ENCODE measurements at places on chromosomes 16 and 17.

DNA sequence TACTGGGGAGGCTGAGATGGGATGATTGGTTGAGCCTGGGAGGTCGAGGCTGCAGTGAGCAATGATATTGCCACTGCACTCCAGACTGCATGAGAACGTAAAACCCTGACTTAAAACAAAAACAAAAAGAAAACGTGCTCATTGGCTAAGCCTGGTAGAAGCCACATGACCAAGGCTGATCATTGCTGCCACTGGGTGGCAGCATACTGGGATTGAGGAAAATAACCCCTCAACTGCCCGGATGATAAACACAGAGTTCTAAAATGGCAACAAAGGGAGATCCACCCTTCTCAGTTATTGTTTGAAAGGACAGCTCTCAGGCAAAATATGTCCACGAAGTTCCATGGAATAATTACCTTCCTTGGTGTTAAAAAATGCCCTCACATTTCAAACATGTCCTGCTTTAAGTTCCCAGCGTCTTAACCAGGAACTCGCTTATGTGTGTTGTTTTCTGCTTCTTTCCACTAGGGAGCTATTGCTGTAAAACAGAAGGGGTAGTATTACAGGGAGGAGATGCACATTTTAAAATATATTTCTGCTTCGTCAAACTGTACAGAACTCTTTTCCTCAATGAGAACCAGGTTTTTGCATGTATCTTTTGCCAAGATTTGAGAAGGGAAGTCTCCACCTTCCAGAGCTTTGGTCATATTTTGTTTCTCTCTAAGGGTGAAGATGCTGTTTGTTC is 675.3 kb downstream of the MAF start:
- DNase-seq = no peak

GRCh38 chr16:78703936-78704335 is 604.5 kb downstream of the WWOX start:
- DNase-seq = no peak

GRCh38 chr17:79020631-79021301 is 3.2 kb upstream of the C1QTNF1 start:
- DNase-seq = no peak

- DNase-seq = no peak
Measured at GRCh38 chr17:41073676-41074075, 8.0 kb upstream of the KRTAP2-4 start.

- no peak for DNase-seq
Measured at GRCh38 chr17:50256826-50257618, 17.2 kb upstream of the TMEM92 start.

DNA sequence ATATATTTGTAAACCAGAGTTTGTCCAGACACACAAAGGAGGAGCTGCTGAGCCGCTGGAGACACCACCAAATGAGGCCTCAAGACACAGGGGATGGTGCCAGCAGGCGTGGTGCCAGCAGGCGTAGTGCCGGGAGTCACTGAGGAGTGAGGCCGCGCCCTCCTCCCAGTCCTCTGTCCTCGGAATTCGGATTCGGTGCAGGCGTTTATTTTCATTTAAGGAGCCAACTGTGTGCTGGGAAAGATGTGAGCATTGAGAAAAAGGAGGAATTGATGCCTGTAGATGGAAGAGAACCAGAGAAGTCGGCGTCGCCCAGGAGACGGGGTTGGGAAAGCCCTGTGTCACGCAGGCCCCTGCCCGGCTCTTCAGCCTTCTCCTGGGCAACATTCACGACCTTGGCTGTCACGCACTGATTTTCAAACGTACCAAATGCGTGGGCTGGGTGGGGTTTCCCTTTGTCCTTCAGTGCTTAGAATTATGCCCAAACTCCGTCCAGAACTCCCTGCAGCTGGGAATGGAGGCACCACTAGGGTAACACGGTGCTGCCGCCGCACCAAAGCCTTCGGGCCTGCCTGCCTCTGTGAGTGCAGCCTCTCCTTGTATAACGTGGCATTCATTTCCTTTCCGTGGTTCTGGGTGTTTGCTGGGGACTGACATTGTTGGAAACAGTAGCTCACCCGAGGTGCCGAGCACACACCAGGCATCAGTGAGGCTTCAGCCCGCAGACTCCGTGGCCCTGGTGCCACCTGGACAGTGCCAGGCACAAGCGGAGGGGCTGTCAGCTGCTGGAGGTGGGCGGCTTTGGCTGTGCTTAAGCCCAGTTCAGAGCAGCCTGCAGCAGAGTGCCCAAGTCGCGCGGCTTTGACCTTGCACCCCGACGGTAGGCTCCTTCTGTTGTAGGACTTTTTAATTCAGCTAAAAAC is 49.0 kb upstream of the CHMP6 start:
- DNase-seq = no peak

All from neural crest cell (in vitro differentiated cells).